ENCODE measurements at places on chromosomes 2 and 18.

GRCh38 chr2:120779781-120780283 is 44.2 kb downstream of the GLI2 start:
- peaks cover 4% of the 10 kb centered on the region for H3K4me1 ChIP-seq
- H3K27ac ChIP-seq = no peak overlapping the region
- H3K36me3 ChIP-seq = no peaks in the 10 kb centered on the region
- no peak for DNase-seq

GRCh38 chr2:32743480-32744236 is 115.8 kb downstream of the TTC27 start:
- H3K27ac ChIP-seq = no peak overlapping the region
- H3K4me3 ChIP-seq = no peak overlapping the region
- no peaks in the 10 kb centered on the region for H3K4me1 ChIP-seq
- no peaks in the 10 kb centered on the region for H3K27me3 ChIP-seq
- peaks cover 8% of the 10 kb centered on the region for H3K36me3 ChIP-seq

- no peaks in the 10 kb centered on the region for H3K27me3 ChIP-seq
- no peaks in the 10 kb centered on the region for H3K4me1 ChIP-seq
- DNase-seq = no peak
- no peak overlapping the region for H3K4me3 ChIP-seq
These were observed 8.1 kb upstream of the ARHGAP15 start for GRCh38 chr2:143121079-143121478.

- H3K27me3 ChIP-seq = peaks cover 2% of the 10 kb centered on the region
- DNase-seq = peak; percentile 23
- H3K4me1 ChIP-seq = peaks cover 11% of the 10 kb centered on the region
- no peak overlapping the region for H3K4me3 ChIP-seq
- no peaks in the 10 kb centered on the region for H3K36me3 ChIP-seq
These were observed 26.4 kb upstream of the ATP5MC3 start for GRCh38 chr2:175207741-175208438.

DNA sequence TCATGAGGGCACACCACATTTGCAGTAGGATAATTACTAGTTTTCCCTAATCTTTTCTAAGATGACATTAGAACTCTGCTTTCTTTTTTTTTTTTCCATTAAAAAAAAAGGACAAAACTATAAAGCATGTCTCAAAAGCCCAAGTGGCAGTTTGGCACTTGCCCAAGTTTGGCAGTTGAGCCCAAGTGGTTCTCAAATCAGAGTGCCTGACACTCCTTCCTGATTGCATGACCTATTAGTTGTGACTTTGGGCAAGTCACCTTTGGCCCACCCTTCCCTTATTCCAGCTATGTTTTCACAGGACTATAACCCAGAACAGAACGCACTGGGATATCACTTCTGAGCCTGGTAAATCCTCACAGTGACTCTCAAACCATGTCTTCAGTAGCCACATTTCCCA is 273.0 kb downstream of the CCDC85A start:
- no peaks in the 10 kb centered on the region for H3K4me1 ChIP-seq
- no peak for DNase-seq
- H3K4me3 ChIP-seq = no peak overlapping the region
- H3K27me3 ChIP-seq = no peaks in the 10 kb centered on the region

GRCh38 chr2:220300806-220301205 is 673.4 kb downstream of the SLC4A3 start:
- H3K4me1 ChIP-seq = no peaks in the 10 kb centered on the region
- no peaks in the 10 kb centered on the region for H3K27me3 ChIP-seq
- no peak overlapping the region for H3K4me3 ChIP-seq

GRCh38 chr2:49988276-49988675 is 834.0 kb upstream of the FSHR start:
- no peaks in the 10 kb centered on the region for H3K4me1 ChIP-seq
- no peaks in the 10 kb centered on the region for H3K27me3 ChIP-seq
- H3K36me3 ChIP-seq = no peaks in the 10 kb centered on the region
- no peak overlapping the region for H3K4me3 ChIP-seq
- DNase-seq = no peak

DNA sequence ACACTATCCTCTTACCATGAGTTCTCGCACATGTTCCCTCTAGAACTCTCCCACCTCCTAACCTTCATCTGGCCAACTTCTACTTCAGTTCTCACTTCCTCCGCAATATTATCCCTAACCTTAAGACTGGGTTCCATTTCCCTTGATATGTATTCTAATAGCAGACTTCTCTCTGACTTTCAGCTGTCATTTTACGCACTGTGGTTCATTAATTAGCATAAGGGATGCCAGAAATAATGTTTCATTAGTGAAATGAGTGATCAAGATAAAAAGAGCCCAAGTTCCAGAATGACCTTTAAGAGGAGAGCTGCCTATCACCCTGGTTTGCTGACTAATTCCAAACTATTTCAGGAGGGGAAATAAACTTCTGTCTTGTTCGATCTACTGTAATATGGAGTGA is 108.6 kb upstream of the CCDC150 start:
- no peaks in the 10 kb centered on the region for H3K36me3 ChIP-seq
- H3K27ac ChIP-seq = no peak overlapping the region
- H3K27me3 ChIP-seq = no peaks in the 10 kb centered on the region
- DNase-seq = no peak

GRCh38 chr2:60488291-60488690 is 65.2 kb downstream of the BCL11A start:
- no peak overlapping the region for H3K27ac ChIP-seq
- no peaks in the 10 kb centered on the region for H3K36me3 ChIP-seq
- no peak for DNase-seq

- no peaks in the 10 kb centered on the region for H3K4me1 ChIP-seq
- H3K4me3 ChIP-seq = no peak overlapping the region
- H3K27me3 ChIP-seq = no peaks in the 10 kb centered on the region
- no peak for DNase-seq
These were observed 271.5 kb upstream of the MMADHC start for GRCh38 chr2:149858901-149859634.

DNA sequence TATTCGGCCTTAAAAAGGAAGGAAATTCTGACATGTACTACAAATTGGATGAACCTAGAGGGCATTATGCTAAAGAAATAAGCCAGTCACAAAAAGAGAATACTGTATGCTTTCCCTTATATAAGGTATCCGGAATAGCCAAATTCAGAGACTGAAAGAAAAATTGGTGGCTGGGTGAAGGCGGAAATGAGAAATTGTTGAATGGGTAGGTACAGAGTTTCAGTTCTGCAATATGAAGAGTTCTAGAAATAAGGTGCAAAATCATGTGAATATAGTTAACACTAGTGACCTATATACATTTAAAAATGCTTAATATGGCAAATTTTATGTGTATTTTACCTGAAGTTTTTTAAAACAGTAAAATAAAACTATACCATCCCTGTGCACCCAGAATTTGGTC is 43.1 kb downstream of the RMP24 start:
- H3K27me3 ChIP-seq = no peaks in the 10 kb centered on the region
- DNase-seq = no peak
- H3K36me3 ChIP-seq = no peaks in the 10 kb centered on the region
- H3K4me1 ChIP-seq = no peaks in the 10 kb centered on the region

- H3K36me3 ChIP-seq = no peaks in the 10 kb centered on the region
- H3K27ac ChIP-seq = no peak overlapping the region
- DNase-seq = no peak
These were observed 13.1 kb downstream of the PIEZO2 start for GRCh38 chr18:11136241-11136640.

GRCh38 chr2:10875126-10875525 is 36.6 kb upstream of the KCNF1 start:
- H3K27ac ChIP-seq = no peak overlapping the region
- H3K36me3 ChIP-seq = no peaks in the 10 kb centered on the region
- no peak for DNase-seq
- no peaks in the 10 kb centered on the region for H3K4me1 ChIP-seq

GRCh38 chr2:167209784-167210183 is 321.5 kb downstream of the XIRP2 start:
- no peaks in the 10 kb centered on the region for H3K4me1 ChIP-seq
- no peaks in the 10 kb centered on the region for H3K36me3 ChIP-seq
- no peaks in the 10 kb centered on the region for H3K27me3 ChIP-seq
- DNase-seq = no peak

GRCh38 chr2:132760405-132760804 is 90.4 kb upstream of the LYPD1 start:
- no peak overlapping the region for H3K27ac ChIP-seq
- no peaks in the 10 kb centered on the region for H3K36me3 ChIP-seq
- H3K27me3 ChIP-seq = no peaks in the 10 kb centered on the region
- DNase-seq = no peak
- H3K4me3 ChIP-seq = no peak overlapping the region
- H3K4me1 ChIP-seq = no peaks in the 10 kb centered on the region

GRCh38 chr2:49933711-49934110 is 779.4 kb upstream of the FSHR start:
- H3K27ac ChIP-seq = no peak overlapping the region
- H3K36me3 ChIP-seq = no peaks in the 10 kb centered on the region
- no peak overlapping the region for H3K4me3 ChIP-seq
- no peaks in the 10 kb centered on the region for H3K4me1 ChIP-seq
- no peaks in the 10 kb centered on the region for H3K27me3 ChIP-seq
- DNase-seq = no peak

DNA sequence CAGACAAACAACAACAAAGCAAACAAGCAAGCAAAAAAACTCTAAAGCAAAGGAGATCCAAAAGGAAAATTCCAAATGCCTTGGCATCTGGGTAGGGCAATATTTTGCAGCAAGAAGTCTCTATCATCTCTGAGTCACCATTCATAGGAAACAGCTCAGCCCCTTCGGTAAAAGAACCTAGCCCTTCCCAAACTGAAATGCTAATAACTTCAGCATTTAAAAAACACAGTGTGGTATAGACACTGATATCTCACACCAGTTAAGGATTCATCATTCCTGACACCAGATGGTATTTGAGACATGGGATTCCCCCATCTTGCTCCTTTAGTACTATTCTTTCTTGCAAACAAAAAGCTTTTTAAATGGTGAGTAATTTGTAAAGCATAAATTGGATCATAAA is 491.8 kb downstream of the TXNL1 start:
- no peak for DNase-seq
- H3K4me1 ChIP-seq = no peaks in the 10 kb centered on the region
- H3K27ac ChIP-seq = no peak overlapping the region
- H3K36me3 ChIP-seq = no peaks in the 10 kb centered on the region
- H3K4me3 ChIP-seq = no peak overlapping the region
- no peaks in the 10 kb centered on the region for H3K27me3 ChIP-seq

DNA sequence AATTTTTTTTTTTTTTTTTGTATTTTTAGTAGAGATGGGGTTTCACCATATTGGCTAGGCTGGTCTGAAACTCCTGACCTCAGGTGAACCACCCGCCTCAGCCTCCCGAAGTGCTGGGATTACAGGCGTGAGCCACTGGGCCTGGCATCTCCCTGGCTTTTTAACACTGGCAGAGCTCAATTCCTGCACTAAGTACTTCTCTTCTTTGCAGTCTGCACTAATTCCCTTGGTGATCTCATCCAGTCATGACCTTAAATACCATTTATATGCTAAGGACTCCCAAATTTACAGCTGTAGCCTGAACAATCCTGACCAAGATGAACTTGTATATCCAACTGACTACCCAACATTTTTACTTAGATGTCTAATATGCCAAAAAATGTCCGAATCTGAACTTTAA is 10.2 kb downstream of the PREPL start:
- H3K27ac ChIP-seq = no peak overlapping the region
- no peaks in the 10 kb centered on the region for H3K27me3 ChIP-seq
- H3K4me3 ChIP-seq = no peak overlapping the region

- no peaks in the 10 kb centered on the region for H3K4me1 ChIP-seq
- H3K4me3 ChIP-seq = no peak overlapping the region
- no peak for DNase-seq
- H3K36me3 ChIP-seq = no peaks in the 10 kb centered on the region
- H3K27me3 ChIP-seq = peaks cover 13% of the 10 kb centered on the region
These were observed 3.9 kb downstream of the RND3 start for GRCh38 chr2:150483532-150483931.

DNA sequence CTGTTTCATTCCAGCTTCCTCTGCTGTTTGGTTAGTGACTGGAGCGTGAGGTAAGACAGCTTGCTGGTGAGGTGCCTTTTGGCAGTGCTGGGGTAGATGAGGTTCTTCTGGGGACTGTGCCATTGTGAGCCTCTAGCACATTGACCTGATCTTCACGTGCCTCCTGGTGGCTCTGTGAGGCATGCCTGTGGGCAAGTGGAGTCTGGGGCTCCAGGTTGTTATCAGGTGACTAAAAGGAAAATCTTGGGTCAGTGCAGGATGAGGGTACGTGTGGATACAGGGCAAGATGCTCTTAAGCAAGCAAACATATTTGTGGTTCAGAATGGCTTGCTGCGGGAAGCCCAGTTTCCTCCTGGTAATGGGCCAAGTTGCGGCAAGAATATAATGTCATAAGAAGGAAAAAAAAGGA is 75.4 kb downstream of the FHOD3 start:
- no peaks in the 10 kb centered on the region for H3K36me3 ChIP-seq
- H3K27me3 ChIP-seq = no peaks in the 10 kb centered on the region
- H3K4me1 ChIP-seq = no peaks in the 10 kb centered on the region
- no peak overlapping the region for H3K4me3 ChIP-seq
- DNase-seq = no peak

DNA sequence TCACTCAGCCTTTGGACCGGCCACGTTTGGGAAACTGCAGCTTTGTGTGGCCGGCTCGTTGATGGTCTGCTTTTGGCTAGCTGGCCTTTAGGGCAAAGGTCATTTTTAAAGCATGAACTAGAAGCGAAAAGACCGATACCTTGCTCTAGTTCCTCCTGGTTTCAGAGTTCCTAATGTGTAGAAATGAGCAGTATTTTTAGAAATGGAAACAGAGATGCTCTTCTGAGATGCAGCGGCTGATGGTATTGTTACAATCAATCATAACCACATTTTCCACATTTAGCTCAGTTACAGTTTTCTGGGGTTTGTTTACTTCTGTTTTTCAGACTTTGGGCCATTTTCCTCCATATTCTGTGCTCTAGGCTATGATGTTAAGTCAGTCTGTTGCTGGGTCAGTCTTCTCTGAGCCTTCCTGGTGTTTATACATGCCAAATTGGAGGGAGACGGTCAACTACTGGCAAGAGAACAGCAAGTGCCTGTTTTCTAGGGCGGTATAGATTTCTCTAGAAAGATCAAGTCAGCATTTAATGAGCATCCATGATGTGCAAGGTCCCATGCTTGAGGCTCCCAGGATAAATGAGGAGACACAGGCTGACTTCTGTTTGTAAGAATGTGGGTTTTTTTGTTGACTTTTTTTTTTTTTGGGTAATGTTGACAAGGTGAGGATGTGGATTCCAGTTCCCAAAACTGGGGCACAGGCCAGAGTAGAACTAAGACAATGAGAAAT is 28.0 kb downstream of the RNF144A start:
- no peak overlapping the region for H3K27ac ChIP-seq
- peaks cover 17% of the 10 kb centered on the region for H3K36me3 ChIP-seq
- no peaks in the 10 kb centered on the region for H3K27me3 ChIP-seq
- DNase-seq = no peak
- peaks cover 10% of the 10 kb centered on the region for H3K4me1 ChIP-seq

GRCh38 chr2:202577250-202578183 is 57.3 kb upstream of the FAM117B start:
- H3K27ac ChIP-seq = no peak overlapping the region
- H3K27me3 ChIP-seq = no peaks in the 10 kb centered on the region
- H3K36me3 ChIP-seq = no peaks in the 10 kb centered on the region
- H3K4me3 ChIP-seq = no peak overlapping the region
